ENCODE measurements at places on chromosomes 4 and X.

- DNase-seq, result no peak
These were observed 283.0 kb upstream of the GPC4 start for GRCh38 chrX:133698298-133698697.

- DNase-seq, result no peak
These were observed 345.3 kb upstream of the LCORL start for GRCh38 chr4:18366892-18367291.

- DNase-seq, result no peak
These were observed 29.6 kb downstream of the PDK3 start for GRCh38 chrX:24494647-24495075.

GRCh38 chrX:123830309-123830708 lies 29.5 kb upstream of the XIAP start:
- no peak for DNase-seq

DNA sequence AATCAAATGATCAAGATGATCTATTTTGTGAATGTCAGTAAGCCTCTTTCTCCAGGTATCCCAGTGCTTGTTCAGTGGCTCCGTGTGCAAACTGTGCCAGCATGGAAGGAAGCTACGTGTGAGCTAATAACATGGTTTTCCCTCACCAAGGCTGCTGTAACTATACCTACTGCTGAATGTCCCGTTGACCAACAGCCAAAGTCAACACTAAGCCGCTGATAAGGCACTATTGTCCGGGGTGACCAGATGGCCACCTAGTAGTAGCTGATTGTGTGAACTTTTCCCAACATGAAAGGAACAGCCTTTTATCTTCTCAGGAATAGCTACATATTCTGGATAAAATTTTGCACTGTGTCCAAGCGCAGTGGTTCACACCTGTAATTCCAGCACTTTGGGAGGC lies 58.0 kb upstream of the ABCG2 start:
- DNase-seq, result no peak

DNA sequence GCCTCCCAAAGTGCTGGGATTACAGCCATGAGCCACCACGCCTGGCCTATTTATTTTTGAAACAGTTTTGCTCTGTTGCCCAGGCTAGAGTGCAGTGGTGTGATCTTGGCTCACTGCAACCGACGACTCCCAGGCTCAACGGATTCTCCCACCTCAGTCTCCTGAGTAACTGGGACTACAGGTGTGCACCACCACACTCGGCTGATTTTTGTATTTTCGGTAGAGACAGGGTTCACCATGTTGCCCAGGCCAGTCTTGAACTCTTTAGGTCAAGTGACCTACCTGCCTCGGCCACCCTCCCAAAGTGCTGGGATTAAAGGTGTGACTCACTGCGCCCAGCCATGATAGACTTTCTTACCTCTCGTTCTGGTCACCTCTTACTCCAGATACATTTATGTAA lies 124.0 kb downstream of the UBE2K start:
- DNase-seq, result no peak

GRCh38 chr4:122086338-122087065 lies 65.6 kb upstream of the BLTP1 start:
- no peak for DNase-seq

- no peak for DNase-seq
These were observed 127.1 kb downstream of the PJA1 start for GRCh38 chrX:69038188-69038587.

- no peak for DNase-seq
These were observed 47.0 kb upstream of the SCOC start for GRCh38 chr4:140326395-140326993.

DNA sequence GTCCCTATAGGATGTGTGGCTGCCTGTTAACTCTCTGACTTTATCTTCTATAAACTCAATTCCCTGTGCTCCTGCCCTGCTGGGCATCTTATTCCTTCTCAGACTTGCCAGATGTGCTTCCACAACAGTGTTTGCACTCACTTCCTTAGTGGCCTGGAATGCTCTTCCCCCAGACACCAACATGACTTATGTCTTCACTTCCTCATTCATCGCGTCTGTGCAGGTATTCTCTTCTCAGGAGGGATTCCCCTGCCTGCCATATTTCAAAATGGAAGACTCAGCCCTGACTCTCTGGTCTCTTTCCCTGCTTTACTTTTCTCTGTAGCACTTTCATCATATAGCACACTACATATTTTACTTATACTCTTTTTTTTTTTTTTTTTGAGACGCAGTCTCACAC lies 344.0 kb downstream of the CENPC start:
- no peak for DNase-seq

- no peak for DNase-seq
These were observed 33.7 kb downstream of the CD38 start for GRCh38 chr4:15811703-15812337.

GRCh38 chr4:2570551-2571222 lies 34.2 kb downstream of the FAM193A start:
- no peak for DNase-seq

GRCh38 chr4:6620891-6621555 lies 19.5 kb upstream of the MRFAP1 start:
- DNase-seq, result no peak

DNA sequence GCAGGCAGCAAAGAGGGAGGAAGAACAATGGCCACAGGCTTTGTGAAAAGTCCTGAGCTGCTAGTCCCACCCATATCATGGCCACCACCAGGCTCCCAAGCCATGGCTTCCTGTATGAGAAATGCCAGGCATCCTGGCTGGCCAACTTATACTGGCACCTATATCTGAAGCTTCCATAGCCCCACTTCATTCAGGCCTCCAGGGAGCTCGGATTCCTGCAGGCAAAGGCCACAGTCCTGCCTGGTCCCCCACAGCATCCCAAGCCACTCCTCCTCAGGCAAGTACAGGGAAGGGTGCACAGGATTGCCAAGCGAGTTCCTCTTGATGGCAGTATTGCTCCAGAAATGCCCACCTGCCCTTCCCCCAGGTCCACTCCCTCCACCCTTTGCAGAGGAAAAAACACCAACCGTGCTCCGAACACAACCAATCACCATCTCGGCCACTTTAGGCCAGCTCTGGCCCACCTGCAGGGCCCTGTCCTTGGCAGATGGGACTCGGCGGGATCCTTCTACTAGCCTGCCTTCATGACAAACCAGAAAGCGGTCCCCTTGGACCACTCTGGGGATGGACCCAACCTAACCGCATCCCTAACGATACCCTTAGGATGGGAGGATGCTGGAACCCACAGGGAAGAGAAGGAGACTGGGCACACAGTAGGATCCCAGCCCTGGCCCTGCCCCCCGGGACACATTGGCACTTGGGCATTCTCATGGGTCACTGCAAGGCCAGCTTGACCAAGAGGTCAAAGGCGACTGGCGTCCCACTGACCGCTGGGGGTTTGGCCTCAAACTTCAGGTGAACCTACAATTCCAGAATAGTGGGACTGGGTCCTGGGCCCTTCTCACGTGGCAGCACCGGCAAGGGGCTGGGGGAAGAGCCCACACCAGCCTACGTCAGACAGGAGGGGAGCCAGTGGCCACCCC lies 220.4 kb upstream of the AGTR2 start:
- no peak for DNase-seq

DNA sequence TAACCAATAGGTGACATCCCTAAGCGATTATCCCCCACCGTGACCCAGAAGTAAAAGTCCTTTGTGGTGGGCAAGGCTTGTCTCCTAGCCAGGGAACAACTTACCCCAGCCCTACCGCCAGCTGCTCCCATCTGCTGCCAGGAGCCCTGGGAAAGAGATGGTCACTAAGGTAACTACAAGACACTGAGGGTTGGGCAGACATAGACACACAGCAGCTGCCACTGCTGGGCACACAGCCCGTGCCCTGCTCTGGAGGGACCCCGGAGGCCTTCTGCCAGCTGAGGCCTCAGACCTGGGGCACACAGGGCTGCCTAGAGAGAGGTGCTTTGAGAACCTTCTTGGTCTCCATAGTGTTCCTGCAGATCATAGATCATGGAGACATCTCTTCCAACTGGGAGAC lies 53.0 kb upstream of the PROM1 start:
- no peak for DNase-seq

DNA sequence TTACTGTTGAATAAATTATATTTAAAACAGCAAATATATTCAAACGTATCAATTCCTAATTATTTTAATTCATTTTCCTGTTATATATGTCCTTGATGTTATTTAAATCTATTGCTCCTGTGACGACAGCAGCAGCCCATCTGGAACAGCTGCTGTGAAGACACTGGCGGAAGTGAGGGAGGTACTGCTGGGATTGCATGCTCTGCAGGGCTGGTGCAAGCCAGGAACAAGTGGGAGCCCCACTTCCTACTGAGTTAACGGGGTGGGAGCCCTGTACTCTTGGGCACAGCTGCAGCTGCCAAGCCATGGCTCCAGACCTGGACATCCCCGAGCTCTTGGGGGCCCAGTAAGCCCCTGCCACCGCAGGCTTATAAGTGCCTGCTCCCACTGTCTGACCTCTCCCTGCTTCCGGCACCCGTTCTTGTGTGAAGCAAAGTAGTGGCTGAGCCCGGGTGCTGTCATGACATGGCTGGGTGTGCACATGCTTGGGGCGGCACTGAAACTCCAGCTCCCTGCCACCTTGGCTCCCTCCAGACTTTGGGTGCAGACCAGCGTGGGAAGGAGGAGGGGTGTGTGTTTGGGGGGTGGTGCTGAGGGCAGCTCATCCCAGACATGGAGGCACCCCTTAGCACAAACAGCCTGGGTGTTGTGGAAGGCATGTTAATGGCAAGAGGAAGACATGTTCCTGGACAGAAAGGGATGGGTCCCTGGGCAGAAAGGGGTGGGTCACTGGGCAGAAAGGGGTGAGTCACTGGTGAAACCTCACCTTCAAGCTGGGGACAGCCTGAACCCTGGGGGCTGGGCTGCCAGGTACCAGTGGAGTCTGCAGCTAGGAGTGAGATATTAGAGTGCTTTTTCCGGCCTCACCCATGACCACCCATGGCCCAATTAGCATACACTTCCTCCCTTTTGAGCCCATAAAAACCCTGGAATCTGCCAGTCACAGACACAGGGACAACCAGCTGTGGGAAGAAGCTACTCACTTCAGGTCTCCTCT lies 1981.3 kb upstream of the IGFBP7 start:
- DNase-seq, result no peak

DNA sequence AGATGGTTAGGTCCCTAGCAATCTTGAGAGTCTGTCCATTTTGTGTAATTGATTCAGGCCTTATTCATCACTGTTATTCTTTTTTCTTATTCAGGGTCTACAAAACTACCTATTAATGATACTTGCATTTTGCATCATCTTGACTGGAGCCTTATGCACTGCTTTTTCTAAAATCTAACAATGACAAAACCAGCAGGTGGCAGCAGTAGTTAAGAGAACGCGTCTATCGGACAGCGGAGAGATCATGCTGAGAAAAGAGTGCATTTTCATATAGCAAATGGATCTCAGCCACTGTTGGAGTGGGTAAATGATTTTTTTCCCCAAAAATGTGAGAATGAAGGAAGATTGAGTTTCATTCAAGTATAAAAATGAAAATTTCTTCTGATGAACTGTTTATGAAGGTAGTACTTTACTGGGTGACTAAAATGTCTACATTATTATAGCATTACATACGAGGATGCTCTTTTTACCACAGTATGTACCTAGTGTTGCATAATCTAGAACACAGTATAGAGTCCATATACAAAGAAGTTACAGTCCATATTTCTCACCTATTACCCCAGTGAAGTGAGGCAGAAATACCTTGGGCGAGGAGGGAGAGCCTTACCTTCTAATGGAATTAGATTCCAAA lies 43.2 kb downstream of the TMEM144 start:
- peak; percentile 9 for DNase-seq

GRCh38 chr4:86452422-86452891 lies 92.6 kb upstream of the MAPK10 start:
- DNase-seq, result no peak

- no peak for DNase-seq
These were observed 139.9 kb upstream of the SLC4A4 start for GRCh38 chr4:71198958-71199357.

GRCh38 chrX:14758029-14758491 lies 114.8 kb downstream of the FANCB start:
- DNase-seq, result no peak

DNA sequence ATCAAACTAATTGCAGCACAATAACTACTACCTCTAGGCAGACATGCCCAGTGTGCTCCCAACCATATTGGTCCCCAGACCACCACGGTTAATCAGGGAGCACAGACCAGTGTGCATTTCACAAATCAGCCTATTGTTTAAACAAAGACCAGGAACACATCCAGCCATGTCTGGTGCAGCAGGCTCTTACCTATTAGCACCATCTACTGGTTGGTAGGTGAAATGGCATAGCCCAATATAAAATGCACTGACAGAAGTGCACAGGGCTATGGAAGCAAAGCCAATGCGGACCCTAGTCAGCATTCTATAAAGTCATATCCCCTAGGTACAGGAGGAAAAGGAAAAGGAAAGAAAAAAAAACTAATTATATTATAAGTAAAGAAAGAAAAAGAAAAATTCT lies 15.5 kb upstream of the CYLC1 start:
- DNase-seq, result no peak

- no peak for DNase-seq
These were observed 17.2 kb upstream of the SMIM14 start for GRCh38 chr4:39655876-39656275.

DNA sequence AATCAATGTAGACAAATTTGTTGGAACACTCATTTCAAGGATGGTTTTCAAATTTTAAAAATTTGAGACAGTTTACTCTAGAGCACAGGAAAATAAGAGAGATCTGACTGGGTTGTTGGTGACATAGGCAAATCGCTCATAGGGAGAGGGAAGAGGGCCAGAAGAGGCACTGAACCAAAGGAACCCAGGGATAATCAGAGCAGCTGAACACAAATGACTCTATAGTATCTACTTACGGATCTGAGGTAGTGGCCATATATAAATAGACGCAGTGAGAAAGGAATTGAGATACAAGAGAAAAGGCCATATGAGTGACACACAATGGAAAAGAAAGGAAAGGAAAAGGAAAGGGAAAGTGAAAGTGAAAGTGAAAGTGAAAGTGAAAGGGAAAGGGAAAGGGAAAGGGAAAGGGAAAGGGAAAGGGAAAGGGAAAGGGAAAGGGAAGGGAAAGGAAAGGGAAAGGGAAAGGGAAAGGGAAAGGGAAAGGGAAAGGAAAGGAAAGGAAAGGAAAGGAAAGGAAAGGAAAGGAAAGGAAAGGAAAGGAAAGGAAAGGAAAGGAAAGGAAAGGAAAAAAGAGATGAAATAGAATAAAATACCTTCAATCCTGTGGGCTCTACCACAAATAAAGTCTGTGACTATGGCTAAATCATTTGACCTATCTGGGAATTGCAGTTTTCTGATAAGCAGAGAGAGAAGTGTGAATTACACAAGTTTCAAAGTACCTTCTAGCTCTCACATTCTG lies 759.2 kb downstream of the DMD start:
- DNase-seq, result no peak

GRCh38 chr4:122131562-122132157 lies 20.5 kb upstream of the BLTP1 start:
- no peak for DNase-seq

- DNase-seq, result no peak
These were observed 3.7 kb downstream of the HHIP start for GRCh38 chr4:144649646-144650045.
